ENCODE measurements at places on chromosomes 7 and 10. TPM values are rescaled to one million over a fixed set of nuclear protein-coding genes. Genes with fewer than 3 reads are reported as not detected.
A peak's percentile ranks its signal among the peaks of the same experiment; 100 is the strongest.

GRCh38 chr7:38224392-38224791, 46.3 kb downstream of the STARD3NL start:
- no peak for DNase-seq

DNA sequence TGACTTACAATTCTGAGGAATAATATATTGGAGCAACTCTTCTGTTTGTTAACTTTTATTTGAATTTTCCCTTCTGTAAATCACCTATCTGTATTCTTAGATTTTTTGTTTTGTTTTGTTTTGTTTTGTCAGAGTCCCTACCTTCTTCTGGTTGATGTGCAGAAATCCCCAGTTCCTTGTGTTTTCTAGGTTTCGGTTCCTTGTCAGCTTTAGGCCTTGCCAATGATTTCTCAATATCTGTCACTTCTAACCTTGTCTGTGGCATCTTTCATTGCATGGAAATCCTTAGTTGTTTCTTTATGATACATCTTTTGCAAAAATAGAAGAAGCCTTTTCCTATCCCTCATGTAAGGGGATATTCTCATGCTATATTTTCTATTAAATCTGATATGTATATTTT, 21.7 kb upstream of the ST8SIA6 start:
- no peak for DNase-seq

GRCh38 chr7:156618078-156618779, 22.3 kb upstream of the RNF32 start:
- DNase-seq = no peak

GRCh38 chr10:129756912-129757901, 206.9 kb downstream of the EBF3 start:
- no peak for DNase-seq

The STRIP2 gene
- polyA plus RNA-seq = 1.9 TPM

DNA sequence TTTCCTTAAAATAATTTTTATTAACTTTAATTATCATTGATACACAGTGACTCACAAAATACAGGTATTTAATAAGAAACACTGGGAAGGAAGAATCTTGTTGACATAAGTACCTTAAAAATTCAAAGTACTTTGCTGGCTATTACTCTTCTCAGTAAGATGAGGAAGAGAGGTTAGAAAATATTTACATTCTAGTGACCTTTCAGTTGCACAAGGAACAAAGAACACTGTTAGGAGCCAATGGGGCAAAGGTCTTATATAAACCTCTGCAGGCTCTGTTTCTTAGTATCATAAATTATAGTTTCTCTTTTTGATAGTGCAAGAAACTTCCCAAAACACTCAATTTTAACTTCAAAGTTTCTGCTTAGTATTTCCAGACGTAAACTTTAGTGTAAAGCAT, 4.8 kb upstream of the TAX1BP1 start:
- no peak for DNase-seq

GRCh38 chr7:16271355-16271915, 149.9 kb downstream of the CRPPA start:
- no peak for DNase-seq

The CYP3A7 gene
- polyA plus RNA-seq = 0.16 TPM

DNA sequence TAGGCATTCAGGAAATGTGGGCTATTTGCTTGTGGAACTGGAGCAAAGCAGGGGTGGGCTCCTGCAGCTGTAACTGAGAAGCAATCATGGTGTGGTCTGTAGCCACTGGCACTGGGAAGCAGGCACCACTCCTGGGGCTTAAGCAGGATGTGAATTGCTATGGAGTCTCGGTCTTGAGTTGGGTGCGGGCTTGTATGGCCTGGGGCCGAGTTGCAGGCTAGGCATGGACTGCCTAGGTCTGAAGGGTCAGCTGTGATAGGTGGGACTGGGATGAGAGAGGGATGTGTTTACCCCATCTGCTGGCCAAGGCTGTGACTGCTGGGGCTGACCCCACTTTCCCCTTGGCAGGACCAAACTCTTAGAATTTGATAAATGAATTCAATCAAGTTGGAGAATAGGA, 43.0 kb downstream of the ADCY1 start:
- no peak for DNase-seq

The VSTM2A gene
- polyA plus RNA-seq = not detected

DNA sequence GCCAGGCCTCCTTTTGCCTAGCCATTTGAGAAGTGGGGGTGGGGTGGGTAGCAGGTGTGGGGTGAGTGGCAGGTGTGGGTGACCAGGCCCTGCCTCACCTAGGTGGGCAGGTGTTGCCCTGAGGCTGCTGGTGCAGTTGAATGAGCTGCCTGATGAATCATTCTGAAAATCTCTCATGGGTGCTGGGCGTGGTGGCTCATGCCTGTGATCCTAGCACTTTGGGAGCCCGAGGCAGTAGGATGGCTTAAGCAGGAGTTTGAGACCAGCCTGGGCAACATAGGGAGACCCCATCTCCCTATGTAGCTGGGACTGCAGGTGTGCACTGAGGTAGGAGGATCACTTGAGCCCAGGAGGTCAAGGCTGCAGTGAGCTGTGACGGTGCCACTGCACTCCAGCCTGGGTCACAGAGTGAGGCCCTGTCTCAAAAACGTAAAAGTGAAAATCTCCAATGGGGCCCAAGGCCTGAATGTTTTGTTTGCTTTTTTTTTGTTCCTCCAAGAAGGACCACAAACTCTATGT, 17.7 kb downstream of the TSPAN14 start:
- DNase-seq = no peak

DNA sequence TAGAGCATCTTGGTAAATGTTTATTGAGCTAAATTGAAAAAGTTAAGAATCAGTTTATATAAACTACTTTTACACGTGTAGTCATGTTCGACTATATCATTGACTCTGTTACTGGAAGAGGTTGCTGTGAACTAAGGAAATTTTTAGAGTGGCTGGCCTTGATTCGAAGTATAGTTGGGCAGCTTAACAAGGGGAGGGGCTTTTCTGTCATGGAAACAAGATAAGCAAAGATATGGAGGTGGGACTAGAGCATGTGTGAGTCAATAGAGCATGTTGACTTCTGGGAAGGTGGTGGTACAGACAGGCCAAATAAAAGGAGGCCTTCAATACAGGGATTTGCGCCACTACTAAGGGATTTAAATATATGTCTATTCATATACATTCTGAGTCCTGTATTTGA, 7.6 kb downstream of the ATP5F1C start:
- DNase-seq = peak; percentile 25

DNA sequence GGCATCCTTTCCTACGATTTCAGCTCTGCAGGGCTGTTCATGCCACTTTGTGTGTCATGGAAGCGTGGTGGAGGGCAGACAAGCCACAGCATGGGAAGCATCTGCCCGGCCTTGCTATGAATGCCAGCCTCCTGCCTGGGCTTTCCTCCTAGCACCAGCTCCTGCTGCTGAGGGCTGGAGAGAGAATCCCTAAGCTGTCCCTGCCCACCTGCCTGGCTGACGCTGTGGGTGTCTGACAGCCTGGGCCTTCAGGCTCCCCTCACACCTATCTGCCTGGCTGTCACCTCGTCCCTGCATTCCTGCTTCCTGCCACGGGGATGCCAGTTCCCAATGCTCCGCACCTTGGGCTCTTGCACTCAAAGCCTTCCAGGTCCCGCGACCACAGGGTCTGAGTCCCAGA, 606.5 kb upstream of the MGMT start:
- no peak for DNase-seq

The ITIH5 gene
- 0.22 TPM for polyA plus RNA-seq

The ADAMTS14 gene
- polyA plus RNA-seq = 3.1 TPM

DNA sequence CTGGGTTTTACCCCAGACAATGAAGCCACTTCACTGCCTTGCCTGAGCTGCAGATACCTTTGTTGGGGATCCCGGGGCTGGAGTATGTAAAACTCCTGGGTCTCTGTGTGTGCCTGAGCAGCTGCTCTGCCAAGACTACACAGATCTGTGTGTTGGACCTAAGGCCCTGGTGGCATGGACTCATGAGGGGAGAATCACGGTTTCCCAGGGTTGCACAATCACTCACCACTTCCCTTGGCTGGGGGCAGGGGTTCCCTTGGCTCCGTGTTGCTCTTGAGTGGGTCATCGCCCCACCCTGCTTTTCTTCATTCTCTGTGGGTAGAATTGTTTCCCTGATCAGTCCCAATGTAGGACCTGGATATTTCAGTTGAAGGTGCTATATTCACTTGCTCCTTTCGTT, 13.9 kb upstream of the TBATA start:
- peak; percentile 35 for DNase-seq

The MNX1 gene
- polyA plus RNA-seq = not detected

The CFAP58 gene
- 0.42 TPM for polyA plus RNA-seq

GRCh38 chr7:121410829-121411596, 14.9 kb upstream of the FAM3C start:
- DNase-seq = no peak

- no peak for DNase-seq
Measured at GRCh38 chr7:5776894-5777660, 4.4 kb downstream of the RNF216 start.

DNA sequence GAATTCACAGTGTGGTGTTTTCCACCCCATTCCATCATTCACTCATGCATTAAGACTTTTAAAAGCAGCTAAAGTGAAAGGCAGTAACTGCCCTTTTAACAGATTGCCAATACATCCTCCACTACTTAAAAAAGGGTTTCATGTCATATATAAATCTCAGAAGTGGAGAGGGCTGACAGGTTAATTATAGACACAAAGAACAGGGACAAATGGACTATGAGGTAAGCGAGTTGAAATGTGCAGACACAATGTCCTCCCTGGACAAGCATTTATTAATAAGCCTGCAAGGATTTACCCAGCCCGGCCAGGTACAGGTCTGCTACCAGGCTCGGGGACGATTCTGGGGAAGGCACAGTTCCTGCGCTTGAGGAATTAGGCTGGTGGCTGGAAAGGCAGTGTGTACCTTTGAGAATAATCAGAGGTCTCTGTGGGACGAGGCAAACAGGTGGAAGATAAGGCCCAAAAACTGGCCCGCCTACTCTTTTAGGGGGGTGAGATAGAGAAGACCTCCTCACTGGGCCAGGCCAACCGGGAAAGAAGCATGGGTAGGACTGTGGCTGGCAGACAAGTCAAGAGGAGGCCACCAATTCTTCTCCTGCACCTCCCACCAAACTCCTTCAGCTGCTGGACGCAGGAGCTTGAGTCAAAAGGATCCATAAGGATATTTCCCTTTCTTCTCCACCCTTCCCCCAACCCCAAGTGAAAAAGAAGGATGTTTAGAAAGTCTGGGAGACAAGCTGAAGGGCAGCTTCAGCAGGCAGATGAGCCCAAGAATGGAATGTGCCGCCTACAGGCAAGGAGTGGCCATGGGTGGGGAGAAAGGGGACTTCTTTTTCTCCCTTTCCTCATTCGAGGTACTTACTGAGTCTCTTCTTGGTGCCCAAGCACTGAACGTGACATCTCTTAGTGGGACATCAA, 1.5 kb downstream of the PDLIM1 start:
- DNase-seq = no peak

DNA sequence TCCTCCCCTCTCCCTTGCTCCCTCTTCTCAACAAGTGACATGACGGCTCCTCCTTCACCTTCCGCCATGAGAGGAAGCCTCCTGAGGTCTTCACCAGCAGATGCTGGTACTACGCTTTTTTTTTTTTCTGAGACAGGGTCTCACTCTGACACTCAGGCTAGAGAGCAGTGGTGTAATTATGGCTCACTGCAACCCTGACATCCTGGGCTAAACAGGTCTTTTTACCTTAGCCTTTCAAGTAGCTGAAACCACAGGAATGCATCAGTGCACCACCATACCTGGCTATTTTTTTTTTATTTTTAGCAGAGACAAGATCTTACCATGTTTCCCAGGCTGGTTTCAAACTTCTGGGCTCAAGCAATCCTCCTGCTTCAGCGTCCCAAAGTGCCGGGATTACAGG, 43.6 kb downstream of the MDH2 start:
- no peak for DNase-seq

The SGCE gene
- 72.3 TPM for polyA plus RNA-seq

The WNT16 gene
- polyA plus RNA-seq = 7.3 TPM

DNA sequence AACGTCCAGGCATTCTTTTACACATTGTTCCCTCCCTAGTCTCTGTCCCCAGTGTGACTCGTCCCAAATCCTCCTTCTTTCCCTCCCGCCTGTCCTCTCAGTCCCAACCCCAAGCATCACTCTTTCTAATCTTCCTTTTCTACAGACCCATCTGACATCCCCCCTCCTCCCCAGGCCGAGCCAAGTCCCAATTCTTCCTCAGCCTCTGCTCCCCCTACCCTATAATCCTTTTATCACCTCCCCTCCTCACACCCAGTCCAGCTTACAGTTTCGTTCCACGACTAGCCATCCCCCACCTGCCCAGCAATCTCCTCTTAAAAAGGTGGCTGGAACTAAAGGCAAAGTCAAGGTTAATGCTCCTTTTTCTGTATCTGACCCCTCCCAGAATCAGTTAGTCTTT, 95.1 kb downstream of the MACC1 start:
- DNase-seq = no peak

DNA sequence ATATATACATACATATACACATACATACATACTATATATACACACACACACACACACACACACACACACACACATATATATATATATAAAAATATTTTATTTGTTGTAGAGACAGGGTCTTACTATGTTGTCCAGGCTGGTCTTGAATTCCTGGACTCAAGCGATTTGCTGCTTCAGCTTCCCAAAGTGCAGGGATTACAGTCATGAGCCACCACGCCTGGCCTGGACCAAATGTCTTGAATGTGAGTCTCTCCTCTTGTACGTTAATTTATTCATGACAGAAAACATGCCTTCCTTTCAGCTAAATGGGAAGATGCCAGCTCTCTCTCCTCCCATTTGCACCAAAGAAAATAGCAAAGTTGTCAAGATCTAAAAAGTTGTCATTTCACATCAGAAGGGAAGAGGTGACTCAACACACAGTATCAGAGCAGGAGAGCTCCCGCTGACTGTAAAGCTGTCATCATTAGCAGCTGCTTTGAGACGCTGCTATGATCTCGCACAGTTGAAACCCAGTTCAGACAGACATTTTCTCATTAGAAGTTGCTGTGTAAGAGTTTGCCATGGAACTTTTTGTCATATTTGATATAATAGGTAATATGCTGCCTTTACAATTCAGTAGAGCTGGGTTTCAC, 224.3 kb downstream of the SFMBT2 start:
- DNase-seq = no peak

DNA sequence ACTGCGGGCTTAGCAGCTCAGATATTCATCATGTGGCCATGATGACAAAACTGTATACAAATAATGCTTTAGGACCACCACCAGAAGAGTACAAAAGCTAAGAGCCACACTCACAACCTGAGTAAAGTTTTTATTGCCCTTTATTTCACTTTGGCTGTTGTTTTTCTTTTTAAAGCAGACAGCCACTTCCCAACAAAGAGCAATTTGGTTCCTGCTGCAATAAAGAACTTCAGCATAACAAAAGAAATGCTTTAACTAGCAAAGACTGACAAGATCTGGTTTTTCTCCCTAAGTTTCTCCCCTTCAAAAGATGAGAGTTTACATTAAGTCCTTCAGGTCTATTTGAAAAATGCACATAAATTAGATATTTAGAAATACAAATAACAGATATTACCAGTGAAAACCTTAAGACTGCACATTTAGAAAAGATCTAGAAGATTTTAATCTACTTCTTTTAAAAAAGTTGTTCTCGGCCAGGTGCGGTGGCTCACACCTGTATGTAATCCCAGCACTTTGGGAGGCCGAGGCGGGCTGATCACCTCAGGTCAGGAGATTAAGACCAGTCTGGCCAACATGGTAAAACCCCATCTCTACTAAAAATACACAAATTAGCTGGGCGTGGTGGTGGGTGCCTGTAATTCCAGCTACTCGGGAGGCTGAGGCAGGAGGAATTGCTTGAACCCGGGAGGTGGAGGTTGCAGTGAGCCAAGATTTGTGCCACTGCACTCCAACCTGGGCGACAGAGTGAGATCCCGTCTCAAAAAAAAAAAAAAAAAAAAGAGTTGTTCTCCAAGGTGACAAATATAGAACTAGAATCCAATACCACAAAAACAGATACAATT, 59.4 kb downstream of the WAPL start:
- DNase-seq = no peak

GRCh38 chr7:137950967-137951366, 50.9 kb downstream of the CREB3L2 start:
- DNase-seq = no peak
